Stimulated activated CD8-positive, alpha-beta memory T cell treated with anti-CD3 and anti-CD28 coated beads, Interleukin-4, amount 100 ng/mL, for 1 hour (primary cell): ENCODE measurements at places on chromosomes 13 and 19.

GRCh38 chr19:35495107-35496064 lies 5.1 kb upstream of the KRTDAP start:
- peak; percentile 24 for DNase-seq

- DNase-seq: no peak
These were observed 77.9 kb upstream of the TEX29 start for GRCh38 chr13:111242585-111242984.

DNA sequence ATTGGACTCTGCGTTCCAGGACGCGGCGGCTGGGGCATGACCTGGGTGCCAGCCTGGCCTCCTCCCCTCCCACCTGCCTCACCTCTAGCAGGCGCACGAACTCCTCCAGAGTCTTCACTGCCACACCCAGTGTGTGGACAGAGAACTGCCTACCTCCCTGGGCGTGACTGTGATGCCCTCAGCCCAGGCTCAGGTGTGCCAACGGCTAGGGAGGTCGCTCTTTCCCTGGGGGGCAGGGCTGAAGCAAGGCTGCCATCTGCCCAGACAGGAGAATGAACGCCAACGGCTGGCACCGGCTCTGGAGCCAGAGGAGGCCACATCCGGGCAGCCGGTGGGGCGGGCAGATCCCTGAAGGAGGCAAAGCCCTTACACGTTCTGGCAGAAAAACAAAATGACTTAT lies 11.3 kb downstream of the NANOS3 start:
- DNase-seq: no peak

GRCh38 chr13:24011266-24011665 lies 114.0 kb upstream of the C1QTNF9B start:
- no peak for DNase-seq

DNA sequence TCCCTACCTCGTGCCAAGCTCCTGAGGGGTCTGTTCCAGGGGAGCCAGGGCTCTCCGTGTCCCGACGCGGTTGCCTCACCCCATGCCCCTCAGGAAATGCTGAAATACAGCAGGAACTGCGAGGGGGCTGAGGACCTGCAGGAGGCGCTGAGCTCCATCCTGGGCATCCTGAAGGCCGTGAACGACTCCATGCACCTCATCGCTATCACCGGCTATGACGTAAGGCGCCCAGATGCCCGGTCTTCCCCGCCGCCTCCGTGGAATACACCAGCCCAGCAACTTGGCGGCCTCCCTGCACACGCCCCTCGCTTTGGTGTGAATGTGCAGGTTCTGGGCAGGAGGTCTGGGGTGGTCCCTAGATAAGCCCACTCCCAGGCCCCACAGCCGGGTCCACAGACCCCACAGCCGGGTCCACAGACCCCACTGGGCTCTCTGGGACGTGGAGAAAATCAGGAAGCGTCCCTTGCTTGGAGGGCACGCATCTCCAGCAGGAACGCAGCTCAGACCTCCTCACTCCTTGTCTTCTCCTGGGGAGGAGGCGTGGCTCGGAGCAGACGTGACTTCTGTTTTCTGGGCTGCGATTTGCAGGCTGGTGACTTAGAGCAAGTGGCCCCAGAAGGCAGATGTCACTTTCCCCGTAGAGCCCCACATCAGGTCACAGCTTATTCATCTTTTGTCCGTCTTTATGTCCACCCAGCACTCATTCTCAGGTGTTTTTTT lies 19.4 kb upstream of the F7 start:
- no peak for DNase-seq

DNA sequence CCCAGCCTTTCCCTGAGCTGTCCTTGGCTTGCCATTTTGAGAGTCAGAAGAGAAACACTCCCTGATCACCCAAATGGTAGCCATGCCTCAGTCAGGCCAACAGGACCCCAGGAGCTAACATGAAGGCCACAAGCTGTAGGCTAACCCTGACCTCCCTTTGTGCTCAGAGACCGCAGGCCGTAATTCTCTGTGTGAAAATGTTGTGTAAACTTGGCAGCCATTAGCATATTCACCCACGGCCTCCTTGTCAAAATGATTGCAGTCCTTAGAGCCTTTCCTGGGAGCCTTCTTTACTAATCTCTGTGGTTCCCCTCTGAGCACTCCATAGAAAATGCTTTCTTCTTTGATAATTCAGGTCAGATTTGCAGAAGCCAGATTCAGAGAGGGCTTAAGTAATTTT lies 418.9 kb downstream of the COG6 start:
- no peak for DNase-seq

- no peak for DNase-seq
These were observed 23.5 kb downstream of the SLC7A1 start for GRCh38 chr13:29571876-29572570.

GRCh38 chr13:80939581-80939980 lies 598.7 kb upstream of the SPRY2 start:
- no peak for DNase-seq

DNA sequence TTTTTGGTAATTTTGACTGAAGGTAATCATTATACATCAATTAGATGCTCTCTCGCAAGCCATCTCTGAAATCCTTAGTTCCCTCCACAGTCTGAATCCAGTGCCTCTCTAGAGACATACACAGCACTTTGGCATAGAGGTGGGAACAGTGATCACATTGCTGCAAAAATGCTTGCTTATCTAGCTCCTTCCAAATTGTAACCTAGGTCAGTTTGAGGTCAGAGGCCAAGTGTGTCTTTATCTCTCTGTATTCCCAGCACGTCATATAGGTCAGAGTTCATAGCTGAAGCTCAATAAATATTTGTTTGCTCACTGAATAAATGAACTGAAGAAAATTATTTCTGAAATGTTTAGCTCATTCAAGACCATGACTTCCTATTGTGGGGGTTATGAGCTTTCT lies 462.5 kb downstream of the DIAPH3 start:
- no peak for DNase-seq
